ENCODE measurements at places on chromosomes 12 and 14. TPM values are rescaled to one million over a fixed set of nuclear protein-coding genes. Genes with fewer than 3 reads are reported as not detected.

The RAPGEF3 gene
- total RNA-seq, result 10.1 TPM

The DHRS4 gene
- 34.0 TPM for total RNA-seq

The MTHFD1 gene
- 123 TPM for total RNA-seq

DNA sequence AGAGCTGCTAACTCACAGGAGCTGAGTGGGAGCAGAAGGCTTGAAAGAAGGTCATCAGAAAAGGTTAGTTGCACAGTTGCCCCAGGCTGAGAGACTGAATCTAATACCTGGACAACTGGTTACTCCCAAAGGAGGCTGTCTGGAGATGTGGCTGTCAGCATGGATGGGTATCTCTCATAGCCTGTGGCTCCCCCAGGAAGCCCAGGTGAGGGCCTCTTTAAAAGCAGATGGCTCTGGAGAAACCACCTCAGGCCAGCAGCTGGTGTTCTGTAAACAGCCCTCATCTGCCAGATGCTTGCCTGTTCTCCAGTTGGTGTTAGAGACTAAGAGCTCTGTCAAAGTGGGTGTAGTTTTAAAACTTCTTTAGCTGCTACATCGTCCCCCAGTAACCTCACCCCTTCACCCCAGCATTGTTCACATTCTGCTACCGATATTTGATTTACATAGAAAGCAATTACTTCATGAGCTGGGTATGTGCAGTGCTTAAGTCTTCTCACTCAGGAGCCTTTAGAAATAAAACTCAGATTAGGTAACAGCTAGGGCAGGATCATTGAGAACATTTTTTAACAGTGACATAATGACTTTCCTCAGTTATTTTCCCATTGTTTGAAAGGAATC, 25.8 kb downstream of the DACT1 start:
- no peaks in the 10 kb centered on the region for H3K36me3 ChIP-seq
- H3K4me1 ChIP-seq, result no peaks in the 10 kb centered on the region
- no peaks in the 10 kb centered on the region for H3K27me3 ChIP-seq
- H3K4me3 ChIP-seq, result no peak overlapping the region
- H3K27ac ChIP-seq, result no peak overlapping the region

GRCh38 chr12:22525426-22525825, 18.9 kb downstream of the C2CD5 start:
- no peaks in the 10 kb centered on the region for H3K27me3 ChIP-seq
- DNase-seq, result no peak
- no peaks in the 10 kb centered on the region for H3K4me1 ChIP-seq
- no peaks in the 10 kb centered on the region for H3K36me3 ChIP-seq

Data from colonic mucosa (tissue), 4 donors.